ENCODE measurements at places on chromosomes 2 and 18.
A peak's percentile ranks its signal among the peaks of the same experiment; 100 is the strongest.

- peak; percentile 57 for DNase-seq
Measured at GRCh38 chr18:22694954-22695353, 238.2 kb upstream of the RBBP8 start.

GRCh38 chr18:8994603-8995002, 107.9 kb upstream of the NDUFV2 start:
- DNase-seq: peak; percentile 34

- DNase-seq: peak; percentile 74
Measured at GRCh38 chr2:69893684-69894551, at the start of gene SNRNP27. SNRNP27 (plus strand) TSS chr2:69893956; CDS start chr2:69893985, 29 bp downstream.

GRCh38 chr18:3924455-3924854, 474.5 kb downstream of the TGIF1 start:
- DNase-seq: no peak

DNA sequence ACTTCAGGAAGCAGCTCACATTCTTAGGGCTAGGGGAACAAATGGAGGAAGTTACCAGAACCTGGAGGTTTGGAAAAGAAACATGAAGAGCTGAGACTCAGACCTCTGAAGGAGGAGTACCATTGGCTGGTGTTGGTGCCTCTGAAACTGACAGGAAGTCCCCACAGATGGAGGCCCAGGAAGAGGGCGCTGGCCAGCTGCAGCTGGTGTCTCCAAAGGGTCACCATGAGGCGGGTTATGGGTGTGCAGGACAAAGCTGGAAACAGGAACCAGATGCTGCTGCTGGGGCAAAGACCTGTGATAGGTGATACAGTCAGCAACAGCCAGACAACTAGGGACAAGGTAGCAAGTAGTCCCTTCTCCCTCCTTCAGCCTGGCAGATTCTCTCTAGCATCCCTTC, 136.5 kb upstream of the SERPINE2 start:
- no peak for DNase-seq

DNA sequence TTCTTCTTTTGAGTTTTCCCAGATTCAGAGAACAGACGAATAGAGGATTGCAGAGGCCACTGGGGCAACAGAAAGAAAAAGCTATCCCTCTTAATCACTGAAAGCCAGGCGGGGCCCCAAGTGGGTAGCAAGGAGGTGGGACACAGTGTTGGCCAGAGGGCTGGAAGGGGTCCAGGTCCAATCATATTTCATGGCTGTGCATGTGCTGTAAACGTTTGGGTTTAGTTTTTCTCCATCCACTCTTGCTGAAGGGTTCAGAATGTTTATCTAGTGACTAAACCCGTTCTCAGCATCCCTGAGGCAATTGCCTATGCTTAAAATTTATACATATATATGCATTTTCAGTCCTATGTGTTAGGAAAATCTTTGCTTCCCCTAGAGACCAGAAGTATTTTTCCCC, 99.4 kb upstream of the EPHA4 start:
- DNase-seq: no peak

GRCh38 chr2:65228263-65228750, 676 bp downstream of the ACTR2 start:
- DNase-seq: peak; percentile 5

- DNase-seq: no peak
Measured at GRCh38 chr2:26034637-26034992, 731 bp downstream of the RAB10 start.

GRCh38 chr2:238415036-238415764, 11.5 kb upstream of the ASB1 start:
- no peak for DNase-seq

GRCh38 chr2:234864506-234864905, 87.3 kb upstream of the SH3BP4 start:
- no peak for DNase-seq

DNA sequence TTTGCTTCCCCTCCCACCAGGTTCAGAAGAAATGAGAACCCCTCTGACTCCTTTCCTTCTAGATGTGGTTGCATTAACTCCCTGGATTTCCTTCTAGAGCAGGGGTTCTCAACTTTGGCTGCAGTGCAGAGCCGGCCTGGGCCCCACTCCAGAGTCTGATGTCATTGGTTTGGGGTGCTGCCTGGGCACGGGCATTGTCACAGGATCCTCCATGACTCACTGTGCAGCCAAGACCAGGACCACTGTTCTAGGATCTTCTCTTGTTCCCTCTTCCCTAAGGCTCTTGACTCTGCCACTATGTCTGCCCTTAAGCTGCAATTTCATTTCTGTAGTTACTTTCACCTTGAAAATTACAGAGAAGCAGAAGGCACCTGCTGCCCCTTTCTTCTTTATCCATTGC, 31.8 kb downstream of the TBC1D8 start:
- peak; percentile 39 for DNase-seq

DNA sequence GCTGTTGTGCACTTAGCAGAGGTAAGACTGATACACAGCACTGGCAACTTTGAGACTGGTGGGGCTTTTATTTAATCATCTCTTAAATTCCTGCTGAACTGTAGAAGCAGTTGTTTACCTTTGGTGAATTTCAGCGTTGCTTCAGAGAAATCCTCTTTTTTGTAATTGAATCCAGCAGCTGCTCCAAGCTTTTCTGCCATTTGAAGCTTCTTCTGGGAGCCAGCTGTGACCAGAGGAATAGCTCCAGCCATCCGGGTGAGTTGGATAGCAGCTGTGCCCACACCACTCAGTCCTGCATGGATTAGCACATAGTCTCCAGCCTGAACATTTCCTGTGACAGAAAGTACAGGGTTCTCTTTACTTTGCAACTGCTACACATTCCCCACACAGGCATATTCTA, 3.9 kb downstream of the TP53I3 start:
- DNase-seq: no peak

DNA sequence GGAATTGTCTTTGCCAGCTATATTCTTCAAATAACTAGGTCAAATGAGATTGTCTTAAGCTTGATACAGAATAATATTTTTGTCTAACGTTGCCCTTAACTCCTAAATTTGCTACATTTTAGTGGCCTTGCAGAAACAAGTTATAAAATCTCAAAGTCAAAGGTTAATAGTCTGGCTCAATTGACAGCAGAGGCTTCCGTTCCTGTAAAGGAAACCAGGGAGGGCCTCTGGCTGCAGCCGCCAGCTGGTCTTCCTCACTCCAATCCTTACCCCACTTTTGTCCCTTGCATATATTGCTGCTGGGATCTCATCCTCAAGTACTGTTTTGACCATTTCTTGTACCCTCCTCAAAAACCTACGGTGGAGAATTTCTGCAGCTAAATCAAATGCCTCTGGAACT, 17.1 kb downstream of the CYB5A start:
- no peak for DNase-seq

- no peak for DNase-seq
Measured at GRCh38 chr2:109353806-109354745, 225.1 kb downstream of the SH3RF3 start.

- DNase-seq: no peak
Measured at GRCh38 chr2:165428926-165429325, 40.6 kb upstream of the CSRNP3 start.

- no peak for DNase-seq
Measured at GRCh38 chr2:240982821-240983281, 15.6 kb upstream of the SNED1 start.

GRCh38 chr18:77119851-77120491, 12.6 kb downstream of the MBP start:
- DNase-seq: no peak

DNA sequence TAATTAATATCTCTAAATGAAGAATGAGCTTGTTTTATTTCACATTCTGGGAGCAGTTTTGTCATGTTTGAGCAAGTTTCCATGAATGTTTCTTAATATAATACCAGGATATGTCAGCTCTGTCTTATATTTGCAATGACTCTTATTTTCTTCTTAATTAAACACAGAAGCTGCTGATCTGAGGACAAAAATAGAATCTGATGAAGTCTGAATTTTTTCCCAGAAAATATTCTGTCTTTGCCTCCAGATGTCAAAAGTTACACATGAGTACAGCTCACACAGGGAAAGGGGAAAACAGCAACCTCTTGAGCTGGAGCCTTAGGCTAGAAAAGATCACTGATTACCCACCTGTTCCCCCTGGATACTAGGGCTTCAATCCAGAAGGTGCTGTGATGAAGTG, 606.6 kb upstream of the SYT4 start:
- no peak for DNase-seq

- peak; percentile 20 for DNase-seq
Measured at GRCh38 chr2:8086796-8087479, 594.9 kb upstream of the ID2 start.

DNA sequence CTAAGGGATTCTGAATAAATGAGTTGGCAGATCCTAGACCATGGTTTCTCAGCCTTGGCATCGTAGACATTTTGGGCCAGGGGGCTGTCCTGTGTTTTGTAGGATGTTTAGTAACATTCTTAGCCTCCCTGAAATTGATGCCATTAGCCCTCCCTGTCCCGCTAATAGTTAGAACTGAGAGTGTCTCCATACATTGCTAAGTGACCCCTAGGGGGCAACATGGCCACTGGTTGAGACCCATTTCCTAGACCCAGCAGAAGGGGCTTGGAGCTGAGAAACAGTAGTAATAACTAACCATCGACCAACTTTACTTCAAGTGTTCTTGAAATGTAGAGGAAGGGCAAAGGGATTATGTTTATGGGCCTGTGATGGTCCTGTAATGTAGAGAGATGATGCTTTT, 40.8 kb downstream of the KCMF1 start:
- DNase-seq: no peak

GRCh38 chr2:70141902-70142589, 48.8 kb downstream of the C2orf42 start:
- DNase-seq: peak; percentile 79

DNA sequence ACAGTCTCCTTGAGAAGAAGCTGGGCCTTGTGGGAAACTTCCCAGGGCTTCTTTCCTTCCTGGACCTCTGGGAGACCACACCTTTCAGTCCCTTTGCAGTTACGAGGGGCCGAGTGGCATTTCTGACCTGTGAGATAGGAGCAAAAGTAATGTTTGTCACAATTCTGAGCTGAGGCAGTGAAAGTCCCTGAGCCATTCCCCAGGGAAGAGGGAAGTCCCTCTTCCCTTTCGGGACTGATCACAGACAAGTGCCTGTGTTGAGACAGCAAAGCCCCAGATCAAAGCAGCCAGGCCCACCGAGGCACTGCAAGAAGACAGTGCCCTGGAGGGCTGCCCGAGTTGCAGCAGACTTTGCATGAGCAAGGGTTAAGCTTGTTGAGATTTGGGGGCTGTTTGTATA, 41.9 kb downstream of the RHOB start:
- DNase-seq: no peak

DNA sequence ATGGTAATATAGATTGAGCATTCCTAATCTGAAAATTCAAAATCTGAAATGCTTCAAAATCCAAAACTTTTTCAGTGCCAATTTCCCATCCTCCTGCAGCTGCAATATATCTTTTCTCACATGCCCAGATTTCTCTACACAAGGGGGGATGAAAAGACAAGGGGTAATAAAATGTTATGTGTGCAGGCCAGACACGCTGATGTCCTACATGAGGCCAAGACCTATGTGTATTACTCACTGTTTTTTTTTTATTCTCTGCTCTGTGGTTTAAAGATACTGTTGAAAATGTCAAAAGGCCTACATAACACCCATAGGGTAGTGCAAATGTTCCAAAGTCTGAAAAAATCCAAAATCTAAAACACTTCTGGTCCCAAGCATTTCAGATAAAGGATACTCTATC, 41.2 kb upstream of the CWC22 start:
- DNase-seq: no peak

- DNase-seq: no peak
Measured at GRCh38 chr2:25512707-25513106, 160.7 kb downstream of the DTNB start.

DNA sequence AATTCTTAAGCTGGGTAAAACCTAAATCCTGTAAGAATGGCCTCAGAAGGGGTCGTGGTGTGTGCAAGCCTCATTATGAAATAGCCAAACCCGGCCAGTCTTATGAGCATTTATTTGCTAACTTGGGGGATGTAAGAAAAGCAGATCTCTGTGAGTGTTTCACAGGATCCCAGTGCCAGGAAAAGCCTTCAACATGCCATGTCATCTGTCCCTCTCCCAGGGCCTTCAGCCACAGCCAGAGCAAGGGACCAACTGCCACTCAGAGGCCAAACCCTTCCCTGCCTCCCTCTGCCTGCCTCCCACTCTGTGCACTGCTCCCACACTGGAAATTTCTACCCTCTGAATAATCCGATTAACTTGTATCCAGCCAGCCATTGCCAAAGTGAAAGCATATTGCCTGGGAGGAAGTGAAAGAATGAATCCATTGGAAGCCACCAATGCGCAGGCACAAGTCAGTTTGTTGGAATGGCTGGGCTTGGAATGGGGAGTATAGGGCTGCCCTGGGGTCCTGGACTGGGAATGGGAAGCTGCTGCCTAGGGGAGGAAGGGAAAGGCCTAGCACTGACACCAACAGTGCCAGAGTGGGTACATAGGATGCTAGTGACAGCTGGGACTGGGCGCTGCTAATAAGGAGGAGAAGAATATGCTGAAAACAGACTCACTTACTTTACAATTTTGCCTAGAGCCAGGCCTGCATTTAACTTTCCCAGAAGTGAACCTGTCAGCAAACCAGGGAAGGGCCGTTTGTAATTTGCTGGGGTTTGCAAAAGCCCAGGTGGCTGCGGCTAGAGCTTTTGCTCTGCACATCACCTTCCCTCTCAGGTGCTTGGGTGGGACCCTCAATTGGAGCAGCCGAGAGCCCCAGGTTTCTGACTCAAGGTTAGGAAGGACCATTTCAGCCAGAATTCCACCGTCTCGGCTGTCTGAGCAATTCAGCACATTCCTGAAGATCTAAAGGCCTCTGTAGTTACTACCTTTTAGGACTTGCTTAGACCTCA, 146.6 kb upstream of the NCK2 start:
- DNase-seq: no peak

DNA sequence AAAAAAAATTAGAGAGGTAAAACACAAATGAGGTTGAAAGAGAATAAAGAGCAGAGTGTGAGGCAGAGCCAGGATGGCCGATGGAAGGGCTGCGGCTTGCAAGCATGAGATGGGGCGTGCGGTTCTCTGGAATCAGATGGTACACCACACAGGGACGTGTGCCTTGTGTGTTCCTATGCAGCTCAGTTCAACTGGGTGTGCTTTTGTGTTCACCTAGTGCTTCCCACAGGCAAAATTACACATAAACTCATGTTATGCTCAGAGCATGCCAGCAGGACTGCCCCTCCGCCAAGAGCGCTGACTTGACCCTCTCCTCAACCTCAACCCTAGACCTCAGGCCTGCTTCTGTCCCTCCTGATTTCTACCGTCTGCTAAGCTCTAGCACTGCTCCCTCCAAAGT, 24.4 kb downstream of the STARD7 start:
- DNase-seq: no peak

GRCh38 chr2:191936882-191937405, 90.1 kb upstream of the CAVIN2 start:
- no peak for DNase-seq

DNA sequence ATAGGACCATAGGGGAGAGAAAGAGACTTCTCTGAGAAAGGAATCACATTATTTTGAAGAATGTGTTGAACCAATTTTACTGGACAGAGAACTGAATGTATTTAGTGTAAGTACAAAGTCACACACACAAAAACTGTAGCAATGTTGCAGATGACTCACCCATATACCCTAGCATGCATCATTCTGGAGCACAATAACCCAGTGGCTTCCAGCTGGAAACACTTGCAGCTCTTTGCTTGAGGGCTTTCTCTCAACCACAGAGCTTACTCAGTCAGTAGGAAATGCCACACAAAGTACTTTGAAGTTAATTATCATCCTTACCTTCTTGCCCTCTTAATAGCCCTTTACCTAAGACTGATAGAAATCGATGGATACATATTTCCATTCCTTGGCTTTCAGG, 760.0 kb upstream of the FSHR start:
- peak; percentile 21 for DNase-seq

- DNase-seq: no peak
Measured at GRCh38 chr2:230459216-230459615, 43.2 kb downstream of the SP100 start.

- DNase-seq: no peak
Measured at GRCh38 chr2:199464606-199465352, 7.0 kb upstream of the SATB2 start.
